ENCODE measurements at places on chromosomes 16 and 17.

DNA sequence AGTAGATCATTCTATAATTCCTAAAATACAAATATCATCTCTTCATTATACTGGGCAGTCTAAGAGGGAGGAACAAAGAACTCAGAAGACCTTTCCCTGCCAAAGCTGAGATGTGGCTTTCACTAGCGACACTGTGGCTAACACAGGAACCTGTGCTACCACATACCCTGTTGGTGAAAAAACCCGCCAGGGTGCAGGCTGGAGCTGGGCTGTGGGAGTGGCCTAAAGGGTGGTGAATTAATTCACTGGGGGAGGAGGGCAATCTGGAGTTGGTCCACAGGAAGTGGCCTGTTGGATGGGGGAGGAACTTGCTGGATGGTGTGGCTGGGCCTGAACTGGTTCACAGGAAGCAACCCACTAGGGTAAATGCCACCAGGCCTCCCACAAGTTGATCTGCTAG is 7.4 kb downstream of the ZNF594 start:
- no peak for DNase-seq

DNA sequence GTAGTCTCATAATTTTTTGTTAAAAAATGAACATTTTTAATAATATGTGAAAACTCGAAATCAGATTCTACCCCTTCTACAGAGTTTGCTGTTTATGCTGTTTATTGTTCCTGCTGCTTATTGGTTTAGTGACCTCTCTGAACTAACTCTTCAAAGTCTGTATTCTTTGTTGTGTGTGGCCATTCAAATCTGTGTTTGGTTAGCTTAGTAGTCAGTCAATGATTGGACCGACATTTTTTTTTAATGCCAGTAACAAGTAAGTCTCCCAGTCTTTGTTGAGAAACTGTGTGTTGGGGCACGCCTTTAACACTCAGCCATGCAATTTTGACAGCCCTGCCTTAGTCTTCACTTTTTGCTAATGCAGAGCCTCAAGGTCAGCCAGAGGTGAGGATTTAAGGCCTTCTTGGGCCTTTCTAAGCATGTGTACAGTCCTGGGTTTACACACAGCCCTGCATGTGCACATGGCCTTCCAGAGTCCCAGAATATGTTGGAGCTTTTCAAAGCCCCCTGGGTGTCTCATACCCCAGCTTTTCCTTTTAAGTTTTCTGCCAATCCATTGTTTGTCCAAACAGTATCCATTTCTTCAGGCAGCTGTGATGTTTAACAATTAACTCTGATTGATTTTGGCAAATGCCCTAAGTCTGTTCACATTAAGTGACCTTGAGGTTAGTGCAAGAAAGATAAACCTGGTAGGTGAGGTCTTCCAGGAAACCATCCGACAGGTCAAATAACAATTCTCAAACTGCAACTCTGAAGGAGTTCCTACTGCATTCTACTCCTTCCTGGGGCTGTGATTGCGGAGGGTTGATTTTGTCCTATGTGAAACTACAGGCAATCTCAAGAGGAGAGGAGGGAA is 389.3 kb downstream of the PMP22 start:
- no peak for DNase-seq

GRCh38 chr16:58127634-58128033 is 1.5 kb downstream of the CFAP20 start:
- DNase-seq, result no peak

- DNase-seq, result peak; percentile 26
These were observed 77.0 kb upstream of the TNRC6C start for GRCh38 chr17:77881545-77881944.

- no peak for DNase-seq
These were observed 35.2 kb downstream of the TSC2 start for GRCh38 chr16:2082983-2083364.

GRCh38 chr17:69870091-69870530 is 204.9 kb upstream of the KCNJ16 start:
- DNase-seq, result no peak

GRCh38 chr17:58028578-58028977 is 21.5 kb upstream of the SRSF1 start:
- no peak for DNase-seq

DNA sequence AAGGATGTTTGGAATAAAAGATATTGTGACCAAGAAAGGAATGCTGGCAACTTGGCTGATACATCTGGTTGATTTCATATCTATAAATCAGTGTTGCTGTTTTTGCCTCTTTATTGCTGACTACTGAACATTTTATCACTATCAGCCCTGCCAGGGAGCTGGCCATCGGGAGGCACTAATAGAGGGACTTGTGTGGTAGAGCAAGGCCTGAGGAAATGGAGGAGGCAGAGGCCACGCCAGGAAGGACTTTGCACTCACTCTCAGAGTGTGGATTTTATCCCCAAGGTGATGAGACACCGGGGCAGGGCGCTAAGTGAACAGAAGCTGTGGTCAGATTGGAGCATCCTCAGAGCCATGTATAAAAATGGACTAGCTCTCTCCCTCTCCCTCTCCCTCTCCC is 9.3 kb upstream of the CYB561 start:
- no peak for DNase-seq

GRCh38 chr17:39868554-39868942 is 546 bp downstream of the ZPBP2 start:
- no peak for DNase-seq

- DNase-seq, result peak; percentile 88
These were observed at the start of gene COG4 for GRCh38 chr16:70523076-70523742. Gene COG4, minus strand, starts transcription at chr16:70523554. Its CDS starts 11 bp downstream, at chr16:70523543.

- DNase-seq, result no peak
These were observed 191.4 kb downstream of the CYLD start for GRCh38 chr16:50933262-50933661.

- no peak for DNase-seq
These were observed 28.7 kb upstream of the TNRC6A start for GRCh38 chr16:24700549-24701392.

- DNase-seq, result no peak
These were observed 81.1 kb upstream of the DNAH17 start for GRCh38 chr17:78658281-78658785.

Measured in T follicular helper cell (primary cell).